ENCODE measurements at places on chromosomes 3 and 15.

DNA sequence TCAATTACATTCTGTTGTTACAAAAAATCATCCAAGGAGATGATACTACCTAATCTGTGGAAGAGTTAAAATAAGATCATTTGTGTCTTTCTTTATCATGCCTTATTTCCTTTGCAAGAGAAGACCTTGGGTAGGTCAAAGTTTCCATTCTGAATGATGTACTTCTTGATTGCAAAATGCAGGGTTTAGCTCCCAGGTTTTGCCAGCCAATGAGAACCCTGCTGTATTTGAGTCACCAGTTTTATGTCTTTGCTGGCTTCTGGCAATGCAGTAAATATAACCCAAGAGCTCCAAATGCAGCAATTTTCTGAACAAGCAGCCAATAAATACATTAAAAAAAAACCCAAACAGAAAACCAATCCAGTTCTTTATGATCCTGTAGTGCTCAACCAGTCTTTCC lies 204.9 kb downstream of the CADPS start:
- DNase-seq, result no peak

GRCh38 chr15:74042603-74043424 lies 39.5 kb downstream of the GOLGA6A start:
- DNase-seq, result no peak

- DNase-seq, result no peak
Observed at GRCh38 chr3:87498358-87499080, 222.1 kb upstream of the POU1F1 start.

DNA sequence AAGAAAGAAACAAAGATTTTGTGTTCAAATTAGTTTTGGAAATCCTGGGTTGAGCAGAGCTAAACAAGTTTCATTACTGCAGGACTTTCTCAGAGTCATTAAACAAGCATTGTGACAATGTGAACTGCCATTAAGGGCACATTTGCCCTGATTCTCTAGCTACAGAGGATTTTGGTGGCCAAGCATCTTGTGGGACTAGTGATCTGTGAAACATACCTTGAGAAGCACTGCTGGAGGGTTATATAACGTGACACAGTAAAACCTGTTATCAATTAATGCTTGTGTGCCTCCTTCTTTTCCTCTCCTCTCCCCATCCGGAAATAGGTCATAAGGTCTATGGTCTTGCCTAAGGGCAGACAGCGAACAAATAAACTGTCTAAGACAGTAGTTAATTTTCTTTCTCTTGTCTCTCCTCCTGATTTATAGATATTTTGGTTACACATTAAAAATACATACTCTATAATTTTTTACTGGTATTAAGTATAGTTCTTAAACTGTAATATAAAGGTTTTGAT lies 167.3 kb upstream of the NANOGP8 start:
- DNase-seq, result no peak

- DNase-seq, result no peak
Observed at GRCh38 chr15:42384597-42384996, 25.3 kb downstream of the CAPN3 start.

DNA sequence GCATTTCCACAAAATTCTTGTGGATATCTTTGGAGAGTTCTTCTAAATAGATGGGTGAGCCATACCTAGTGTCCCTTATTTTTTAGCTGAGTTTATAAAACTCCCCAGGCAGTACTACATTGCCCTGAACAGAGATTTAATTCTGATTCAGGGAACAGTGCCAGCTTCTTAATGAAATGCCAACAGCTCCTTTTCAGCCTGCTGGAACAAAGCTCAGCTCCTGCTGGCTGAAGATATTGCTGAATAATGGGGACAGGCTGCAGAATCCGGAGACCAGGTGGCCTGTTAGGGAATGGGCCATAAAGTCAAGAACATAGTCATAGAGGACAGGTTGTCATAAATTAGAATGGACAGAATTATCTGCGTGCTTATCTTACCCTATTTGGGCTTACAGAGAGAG lies 8.9 kb downstream of the HGD start:
- no peak for DNase-seq

GRCh38 chr15:85651548-85651947 lies 143.2 kb downstream of the KLHL25 start:
- DNase-seq, result no peak

- no peak for DNase-seq
Observed at GRCh38 chr15:38040615-38041014, 106.2 kb downstream of the TMCO5A start.

- no peak for DNase-seq
Observed at GRCh38 chr3:72591522-72592421, 256.5 kb downstream of the SHQ1 start.

GRCh38 chr3:54773271-54773670 lies 154.6 kb downstream of the LRTM1 start:
- no peak for DNase-seq

- DNase-seq, result no peak
Observed at GRCh38 chr15:48402427-48403177, 71.4 kb downstream of the DUT start.

DNA sequence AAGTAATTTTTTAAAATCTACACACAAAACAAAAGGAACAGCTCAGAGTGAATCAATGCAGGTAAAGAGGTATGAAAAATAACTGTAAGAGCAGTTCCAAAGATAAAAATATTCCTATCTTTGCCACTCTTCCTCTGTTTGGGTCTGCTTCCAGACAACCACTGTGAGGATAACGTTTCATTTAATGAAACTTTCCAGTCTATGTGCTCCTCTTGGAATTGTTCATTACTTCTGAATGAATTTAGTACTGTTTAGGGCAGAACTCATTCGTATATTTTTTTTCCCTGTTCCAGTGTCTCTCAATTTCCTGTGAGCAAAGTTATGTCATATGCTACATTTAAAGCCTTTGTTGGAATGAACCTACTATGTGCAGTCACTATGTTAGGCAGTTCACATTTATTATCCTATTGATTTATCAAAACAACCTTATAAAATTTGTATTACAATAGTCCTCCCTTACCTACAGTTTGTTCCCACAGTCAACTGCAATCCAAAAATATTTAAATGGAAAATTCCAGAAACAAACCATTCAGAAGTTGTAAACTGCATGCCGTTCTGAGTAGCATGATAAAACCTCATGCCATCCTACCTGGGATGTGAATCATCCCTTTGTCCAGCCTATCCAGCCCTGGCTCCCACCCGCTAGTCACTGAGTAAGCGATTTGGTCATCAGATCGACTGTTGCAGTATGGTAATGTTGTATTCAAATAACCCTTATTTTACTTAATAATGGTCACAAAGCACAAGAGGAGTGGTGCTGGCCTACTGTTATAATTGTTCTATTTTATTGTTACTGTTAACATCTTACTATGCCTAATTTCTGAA lies 98.1 kb downstream of the TMCC1 start:
- DNase-seq, result no peak

- no peak for DNase-seq
Observed at GRCh38 chr15:28120359-28120640, 21.2 kb upstream of the OCA2 start.

DNA sequence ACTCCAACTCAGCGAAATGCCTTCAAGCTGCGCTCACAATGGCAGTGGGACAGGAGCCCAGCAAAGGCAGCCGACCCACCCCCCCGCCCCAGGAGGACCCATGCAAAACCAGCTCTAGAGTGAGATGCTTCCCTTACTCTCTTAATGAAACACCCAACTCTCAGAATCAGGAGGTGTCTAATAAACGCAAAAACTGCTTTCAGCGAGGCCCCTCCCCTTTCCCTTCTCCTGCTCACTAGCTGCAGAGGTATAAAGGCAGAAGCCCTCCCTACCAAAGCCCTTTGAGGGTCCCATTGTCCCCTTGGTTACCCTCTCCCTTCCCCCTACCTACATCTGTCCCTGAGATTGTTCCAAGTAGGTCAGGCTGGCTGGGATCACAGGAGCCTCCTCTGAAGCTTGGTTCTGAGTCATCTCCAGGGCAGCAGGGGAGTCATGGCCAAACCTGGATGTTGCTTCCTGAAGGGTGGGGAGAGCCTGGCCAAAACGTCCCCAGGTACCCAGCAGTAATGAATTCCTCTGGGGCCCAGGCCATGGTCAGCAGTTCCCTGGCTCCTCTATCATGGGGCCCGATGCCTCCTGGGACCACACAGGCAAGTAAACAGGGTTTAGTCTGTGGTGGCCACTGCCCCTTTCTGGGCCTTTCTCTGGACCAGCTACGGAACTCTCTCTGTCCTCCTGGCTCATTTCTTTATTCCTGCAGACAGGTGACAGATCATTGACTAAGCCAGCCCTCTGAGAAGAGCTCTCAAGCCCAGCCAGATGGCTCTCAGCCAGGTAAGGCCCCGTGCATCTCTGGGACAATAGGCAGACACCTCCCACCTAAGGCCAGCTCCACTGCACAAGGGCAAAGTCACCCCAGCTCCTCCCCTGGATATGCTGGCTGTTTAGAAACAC lies 8.6 kb downstream of the KLHL25 start:
- DNase-seq, result no peak

GRCh38 chr15:50380089-50380488 lies 25.1 kb upstream of the GABPB1 start:
- DNase-seq, result no peak

DNA sequence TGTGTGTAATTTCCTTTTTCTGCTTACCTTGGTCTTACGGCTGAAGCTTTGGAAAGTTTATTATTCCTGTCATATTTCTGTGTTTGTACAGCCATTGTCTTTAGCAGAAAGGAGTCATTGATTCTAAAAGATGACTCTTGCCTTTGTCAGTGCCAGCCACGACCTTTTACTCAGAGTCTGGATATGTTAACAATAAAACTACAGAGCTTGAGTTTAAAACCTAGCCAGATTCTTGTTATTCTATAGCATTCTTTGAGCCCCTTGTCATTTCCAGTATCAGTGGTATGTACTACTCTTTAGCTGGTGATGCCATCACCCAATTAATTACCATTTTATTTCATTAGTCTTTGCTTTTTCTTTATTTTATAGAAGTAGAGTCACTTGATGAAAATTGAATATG lies 142.4 kb downstream of the TCF12 start:
- no peak for DNase-seq

DNA sequence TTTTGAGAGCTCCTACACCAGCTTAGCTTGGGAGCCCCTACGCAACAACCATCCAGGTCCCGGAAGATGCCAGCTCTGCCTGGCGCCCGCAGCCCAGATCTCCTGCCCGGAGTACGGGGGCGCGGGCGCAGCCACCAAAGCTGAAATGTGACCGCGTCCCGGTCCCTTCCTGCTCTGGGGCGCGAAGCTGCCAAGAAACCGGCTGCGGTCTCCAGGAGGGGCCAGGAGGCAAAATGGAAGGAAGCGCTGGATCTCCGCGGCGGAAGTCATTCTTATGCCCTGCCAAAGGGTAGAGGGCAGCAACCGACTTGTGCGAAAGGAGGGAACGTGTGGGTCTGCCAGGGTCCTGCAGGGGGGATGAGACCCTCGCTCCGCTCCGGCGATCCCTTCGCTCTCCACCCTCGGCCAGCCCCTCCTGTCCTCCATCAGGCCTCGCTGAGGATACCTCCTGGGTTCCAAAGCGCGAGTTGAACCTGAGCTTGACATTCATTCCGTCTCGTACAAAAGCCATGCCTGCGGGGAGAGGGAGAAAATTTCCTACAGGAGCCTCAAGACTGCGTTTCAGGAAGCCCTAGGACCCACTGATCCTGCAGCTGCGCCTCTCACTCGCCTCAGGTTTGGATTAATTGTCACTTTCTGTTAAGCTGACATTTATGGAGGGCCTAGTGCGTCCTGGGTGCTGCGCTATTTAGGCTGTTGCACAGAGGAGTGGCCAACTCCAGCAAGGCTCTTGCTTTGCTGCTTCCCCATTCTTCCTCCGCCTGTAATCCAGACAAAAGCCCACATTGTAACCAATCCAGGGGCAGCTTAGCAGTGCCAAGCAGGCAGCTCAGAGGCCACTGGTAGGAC lies 98.3 kb upstream of the VGLL3 start:
- no peak for DNase-seq

DNA sequence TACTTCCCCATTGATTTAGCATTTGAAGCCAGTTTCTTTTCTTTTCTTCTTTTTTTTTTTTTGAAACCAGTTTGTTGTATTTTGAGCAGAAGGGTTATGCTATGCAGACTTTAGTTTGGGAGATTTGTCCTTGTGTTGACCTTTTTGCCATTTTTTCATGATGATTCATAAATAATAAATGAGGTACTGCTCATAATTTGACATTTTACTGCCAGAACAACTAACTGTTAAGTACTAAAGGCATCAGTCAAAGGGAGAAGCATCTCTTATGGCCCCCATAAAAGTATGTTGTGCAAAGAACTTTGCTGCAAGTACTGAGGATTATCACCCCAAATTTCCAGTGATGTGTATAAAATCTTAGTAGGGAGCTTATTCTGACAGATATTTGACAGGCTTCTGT lies 1.7 kb upstream of the GPR87 start:
- no peak for DNase-seq

- DNase-seq, result no peak
Observed at GRCh38 chr15:83398626-83399025, 48.5 kb upstream of the SH3GL3 start.

- no peak for DNase-seq
Observed at GRCh38 chr3:107506458-107506857, 16.3 kb upstream of the BBX start.

- DNase-seq, result no peak
Observed at GRCh38 chr3:53708001-53708621, 138.1 kb downstream of the CHDH start.

- no peak for DNase-seq
Observed at GRCh38 chr3:153399636-153400035, 237.6 kb downstream of the RAP2B start.

DNA sequence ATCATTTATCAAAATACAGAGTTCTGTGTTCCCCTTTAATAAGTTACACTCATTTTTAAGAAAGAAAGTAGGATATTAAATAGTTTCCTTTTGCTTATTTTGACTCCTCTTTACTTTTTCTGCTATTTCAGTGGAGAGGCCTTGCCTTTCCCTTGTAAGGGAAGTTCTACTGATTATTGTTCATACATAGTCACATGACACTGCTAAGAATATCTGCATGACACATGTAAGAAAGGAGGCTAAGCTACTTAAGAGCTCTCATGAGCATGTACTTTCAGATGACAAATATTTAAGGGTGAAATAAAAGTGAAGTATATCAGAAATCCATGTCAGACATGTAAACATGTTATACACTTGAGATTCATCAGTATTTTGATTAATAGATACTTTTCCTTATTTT lies 39.0 kb downstream of the MYRIP start:
- no peak for DNase-seq

DNA sequence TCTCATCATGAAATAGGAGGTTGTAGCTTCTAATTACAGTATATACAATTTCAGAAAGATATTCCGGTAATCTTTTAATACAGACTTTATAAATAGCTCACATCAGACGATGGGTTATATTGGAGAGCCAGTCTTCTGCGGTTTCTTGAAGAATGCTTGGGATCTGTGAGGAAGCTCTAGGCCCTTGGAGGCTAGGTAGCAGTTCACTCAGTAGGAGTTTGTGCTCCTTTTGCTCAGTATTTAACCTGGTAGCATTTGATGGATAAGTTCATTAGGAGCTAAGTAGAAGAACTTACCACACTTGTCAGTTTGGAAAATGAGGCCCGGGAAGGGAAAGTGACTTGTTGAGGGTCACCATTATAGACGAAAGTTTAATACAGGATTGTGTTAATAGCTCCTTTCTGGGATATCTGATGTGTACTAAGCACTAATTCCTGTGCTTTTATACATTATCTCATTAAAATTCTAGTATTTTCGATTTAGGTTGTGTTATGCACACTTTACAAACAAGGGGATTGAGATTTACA lies 2.8 kb downstream of the FNDC3B start:
- no peak for DNase-seq

GRCh38 chr15:66722757-66723540 lies 20.9 kb downstream of the SMAD6 start:
- no peak for DNase-seq
